ENCODE measurements at places on chromosomes 5 and 9. TPM values are rescaled to one million over a fixed set of nuclear protein-coding genes. Genes with fewer than 3 reads are reported as not detected.

GRCh38 chr5:174999581-174999980, 275.2 kb downstream of the MSX2 start:
- no peak for DNase-seq

GRCh38 chr5:80453366-80453765, 34.5 kb upstream of the FAM151B start:
- DNase-seq = no peak

The CDKN2B gene
- total RNA-seq = 33.8 TPM

GRCh38 chr9:115088860-115089259, 29.1 kb downstream of the TNC start:
- DNase-seq = no peak

The GALT gene
- 13.5 TPM for total RNA-seq

- no peak for DNase-seq
Measured at GRCh38 chr9:114282926-114283325, 40.0 kb upstream of the ORM1 start.

DNA sequence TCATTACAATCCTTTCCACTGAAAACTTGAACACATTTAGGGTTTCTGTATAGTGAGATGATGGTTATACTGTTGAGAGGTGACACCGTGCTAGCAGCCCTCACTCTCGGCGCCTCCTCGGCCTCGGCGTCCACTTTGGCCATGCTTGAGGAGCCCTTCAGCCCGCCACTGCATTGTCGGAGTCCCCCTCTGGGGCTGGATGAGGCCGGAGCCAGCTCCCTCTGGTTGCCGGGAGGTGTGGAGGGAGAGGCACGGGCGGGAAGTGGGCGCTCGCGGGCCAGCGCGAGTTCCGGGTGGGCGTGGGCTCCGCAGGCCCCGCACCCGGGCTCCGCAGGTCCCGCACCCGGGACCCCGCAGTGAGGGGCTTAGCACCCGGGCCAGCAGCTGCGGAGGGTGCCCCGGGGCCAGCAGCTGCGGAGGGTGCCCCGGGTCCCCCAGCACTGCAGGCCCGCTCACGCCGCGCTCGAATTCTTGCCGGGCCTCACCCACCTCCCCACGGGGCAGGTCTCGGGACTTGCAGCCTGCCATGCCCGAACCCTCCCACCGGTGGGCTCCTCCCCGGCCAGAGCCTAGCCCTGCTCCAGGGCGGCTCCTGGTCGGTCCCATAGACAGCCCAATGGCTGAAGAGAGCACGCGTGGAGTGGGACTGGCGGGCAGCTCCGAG, 145.9 kb upstream of the ZNF608 start:
- no peak for DNase-seq

GRCh38 chr9:117958726-117959125, 254.5 kb downstream of the TLR4 start:
- DNase-seq = no peak

GRCh38 chr5:53430618-53431252, 49.7 kb upstream of the FST start:
- no peak for DNase-seq

The SHISAL2B gene
- not detected for total RNA-seq

DNA sequence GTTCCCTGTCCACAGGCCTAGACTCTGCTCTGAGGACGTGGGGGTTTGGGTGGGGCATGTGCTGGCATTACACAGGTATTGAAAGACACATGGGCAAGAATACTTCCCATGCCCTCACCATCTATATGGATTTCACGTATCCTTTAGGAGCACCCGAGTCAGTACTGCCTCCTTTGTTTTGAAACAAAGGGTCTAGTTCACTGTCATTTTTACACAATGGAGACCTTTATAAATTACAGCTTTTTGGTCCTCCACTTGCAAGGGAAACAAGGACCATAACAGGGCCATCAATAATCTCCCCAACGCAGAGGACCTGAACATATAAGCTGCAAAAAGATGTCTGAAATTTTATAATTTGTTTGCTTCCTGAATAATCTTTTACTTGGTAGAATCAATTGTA, 24.9 kb upstream of the CRHBP start:
- no peak for DNase-seq

The SAXO1 gene
- not detected for total RNA-seq

DNA sequence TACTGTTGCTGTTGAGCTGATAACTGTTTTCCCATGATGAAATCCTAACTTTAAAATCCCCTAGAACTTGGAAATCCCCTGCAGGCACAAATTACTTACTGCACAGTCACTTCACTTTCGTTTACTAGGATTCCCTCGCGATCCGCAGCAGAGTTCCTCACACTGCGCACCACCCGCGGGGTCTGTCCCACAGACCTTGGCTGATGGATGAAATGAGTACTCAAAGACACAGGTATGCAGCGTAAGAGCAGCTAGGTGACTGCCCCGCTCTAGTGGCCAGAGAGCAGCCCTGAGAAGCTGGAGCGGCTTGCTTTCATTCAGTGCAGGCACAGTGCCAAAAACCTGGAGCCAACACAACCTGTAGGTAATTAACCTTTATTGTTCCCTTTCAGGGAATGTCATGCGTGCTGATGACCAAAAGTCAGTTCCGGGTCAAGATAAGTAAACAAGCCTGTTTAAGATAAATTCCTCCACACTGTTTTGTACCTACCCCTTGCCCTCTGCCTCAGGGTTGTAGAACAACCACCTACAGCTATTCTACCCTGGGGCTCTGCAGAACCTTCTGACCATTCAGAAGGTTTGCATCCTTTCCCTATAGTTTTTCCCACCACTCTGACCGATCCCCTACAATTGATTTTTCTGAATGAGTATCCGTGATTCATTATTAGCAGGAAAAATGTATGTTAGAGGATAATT, 191.2 kb downstream of the CDH9 start:
- DNase-seq = peak; percentile 82

GRCh38 chr5:180652771-180653170, 3.4 kb upstream of the FLT4 start:
- no peak for DNase-seq

The NPR3 gene
- 2.2 TPM for total RNA-seq

- DNase-seq = peak; percentile 83
Measured at GRCh38 chr5:177309351-177310191, 2.1 kb downstream of the MXD3 start.

DNA sequence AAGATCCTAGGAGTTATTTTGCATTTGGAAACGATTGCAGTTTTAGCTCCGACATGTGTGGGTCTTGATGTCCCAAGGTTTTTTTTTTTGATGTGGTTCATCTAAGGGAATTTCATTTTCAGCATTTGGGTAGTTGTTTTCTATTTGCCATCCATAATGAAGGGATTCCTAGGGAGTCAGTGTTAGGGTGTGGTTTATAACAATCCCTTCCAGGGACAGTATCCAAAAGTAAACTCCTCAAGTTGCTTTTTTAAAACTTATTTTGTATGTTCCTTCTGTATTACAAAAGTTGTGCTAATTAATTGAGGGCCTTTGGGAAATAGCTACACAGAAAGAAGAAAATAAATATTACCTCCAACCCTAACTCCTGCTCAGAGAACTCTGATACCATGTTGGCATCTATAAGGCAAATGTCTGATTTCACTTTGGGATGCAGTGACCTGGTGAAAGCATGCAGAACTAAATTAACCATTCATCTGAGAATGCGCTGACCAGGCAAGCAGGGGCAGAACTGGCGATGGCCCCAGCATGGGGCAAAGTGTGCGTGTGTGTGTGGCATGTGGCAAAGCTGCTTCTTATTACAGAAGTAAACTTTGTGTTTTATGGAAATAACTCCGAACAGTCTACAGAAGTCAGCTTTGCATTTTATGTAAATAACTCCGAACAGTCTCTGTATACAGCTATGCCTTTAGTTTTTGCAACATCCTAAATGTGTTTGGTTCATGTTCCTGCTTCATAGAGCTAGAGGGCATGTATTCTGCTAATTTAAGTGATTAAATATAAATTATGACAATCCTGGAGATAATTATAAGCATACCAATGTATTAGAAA, 237.2 kb downstream of the TRPM3 start:
- DNase-seq = no peak

DNA sequence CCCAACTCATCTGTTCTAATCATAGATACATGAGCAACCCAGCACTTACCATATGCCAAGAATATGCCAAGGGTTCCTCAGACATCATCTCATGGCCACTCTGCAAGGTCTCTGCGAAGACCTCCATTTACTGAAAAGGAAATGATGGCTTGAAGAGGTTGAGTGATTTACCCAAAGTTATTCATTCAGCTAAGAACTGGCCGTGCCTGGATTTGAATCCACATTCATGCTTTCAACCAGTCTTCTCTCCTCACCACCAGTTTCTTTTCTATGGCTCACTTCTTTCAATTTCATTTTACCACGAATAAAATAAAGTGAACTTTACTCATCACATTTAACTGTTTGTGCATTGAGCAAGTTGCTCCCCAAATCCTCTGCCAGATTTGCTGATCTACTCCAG, 27.2 kb upstream of the FOXI1 start:
- no peak for DNase-seq

The KCNT1 gene
- not detected for total RNA-seq

DNA sequence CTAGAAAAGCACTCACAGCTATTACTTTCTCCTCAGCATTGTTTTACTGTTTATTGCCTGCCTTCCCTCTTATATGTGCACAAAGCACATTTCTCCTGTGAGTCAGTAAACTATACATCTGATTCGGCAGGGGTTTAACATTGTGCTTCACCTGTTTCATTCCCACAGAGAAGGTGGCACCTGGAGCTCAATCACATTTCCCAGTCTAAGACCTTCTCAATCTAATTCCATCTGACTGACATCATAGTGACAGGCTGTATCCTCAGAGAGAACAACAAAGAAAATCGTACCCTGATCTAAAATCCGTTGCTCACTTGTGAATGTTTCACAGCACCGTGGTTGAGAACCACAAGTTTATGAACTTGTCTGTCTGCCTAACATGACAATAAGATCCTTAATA, 92.4 kb upstream of the CAST start:
- no peak for DNase-seq

- DNase-seq = no peak
Measured at GRCh38 chr5:75168026-75168735, 68.5 kb downstream of the ANKRD31 start.

- no peak for DNase-seq
Measured at GRCh38 chr9:128439273-128439672, 16.5 kb upstream of the ODF2 start.

The PCDHB2 gene
- total RNA-seq = 4.0 TPM

DNA sequence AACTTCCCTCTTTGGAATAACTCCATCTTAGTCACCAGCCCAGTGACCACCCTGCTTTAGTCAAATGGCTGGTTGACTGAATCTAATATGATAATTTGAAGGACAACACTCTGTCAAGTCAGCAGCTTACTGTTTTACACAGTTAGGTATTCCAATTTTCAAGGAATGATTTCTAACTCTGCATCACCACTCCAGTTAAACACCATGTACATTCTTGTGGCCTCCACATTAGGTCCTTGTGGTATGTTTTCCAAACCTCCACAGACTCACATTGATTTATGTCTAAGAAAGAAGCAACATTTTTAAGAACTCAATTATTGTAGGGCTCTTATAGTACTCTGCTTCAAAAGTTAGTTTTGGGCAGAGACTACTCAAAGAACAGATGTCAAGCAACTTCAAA, 110.7 kb downstream of the TLE1 start:
- DNase-seq = no peak

GRCh38 chr9:123373946-123374345, 17.9 kb downstream of the CRB2 start:
- peak; percentile 25 for DNase-seq

The GADD45G gene
- total RNA-seq = 2.4 TPM

The ARSI gene
- total RNA-seq = 3.2 TPM

DNA sequence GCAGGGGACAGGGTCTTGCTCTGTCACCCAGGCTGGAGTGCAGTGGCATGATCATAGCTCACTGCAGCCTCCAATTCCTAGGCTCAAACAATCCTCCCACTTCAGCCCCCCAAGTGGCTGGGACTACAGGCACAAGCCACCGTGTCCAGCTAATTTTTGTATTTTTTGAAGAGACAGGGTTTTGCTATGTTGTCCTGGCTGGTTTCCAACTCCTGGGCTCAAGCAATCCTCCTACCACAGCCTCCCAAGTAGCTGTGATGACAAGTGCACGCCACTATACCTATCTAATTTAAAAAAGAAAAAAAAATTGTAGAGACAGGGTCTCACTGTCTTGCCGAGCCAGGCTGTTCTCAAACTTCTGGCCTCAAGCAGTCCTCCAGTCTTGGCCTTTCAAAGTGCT, 31.6 kb upstream of the LECT2 start:
- no peak for DNase-seq

DNA sequence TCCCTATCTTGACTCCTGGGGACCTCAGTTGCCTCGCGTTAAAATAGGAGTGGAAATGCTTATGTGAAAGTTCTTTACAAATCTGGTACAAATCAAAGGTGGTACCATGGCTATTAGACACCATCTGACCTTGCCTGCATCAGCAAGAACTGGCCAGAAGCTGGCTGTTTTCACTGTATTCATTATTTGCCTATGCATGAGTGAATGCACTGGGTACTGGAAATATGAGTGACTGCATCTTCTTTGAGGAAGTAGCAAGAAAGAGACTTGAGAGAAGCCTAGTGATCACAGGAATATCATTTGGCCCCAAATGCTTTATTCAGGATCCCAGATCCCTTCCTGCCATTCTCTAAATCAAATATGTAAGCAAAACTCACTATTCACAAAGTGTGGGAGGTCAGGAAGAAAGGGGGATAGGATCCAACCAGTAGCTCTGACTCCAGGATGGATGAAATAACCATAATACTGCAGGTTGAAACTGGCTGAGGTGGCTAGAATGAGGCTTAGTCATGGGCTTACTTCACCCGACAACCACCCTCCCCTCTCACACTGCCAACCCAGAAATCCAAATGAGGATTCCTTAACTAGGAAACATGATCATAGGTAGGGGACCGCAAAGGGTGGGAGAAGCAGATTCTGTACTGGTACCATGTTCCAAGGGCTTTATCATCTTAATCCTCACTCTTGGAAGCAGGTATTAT, 56.7 kb downstream of the FAM114A2 start:
- no peak for DNase-seq

GRCh38 chr9:1031951-1032601, 18.1 kb upstream of the DMRT2 start:
- no peak for DNase-seq

- no peak for DNase-seq
Measured at GRCh38 chr5:2278825-2279456, 396.2 kb upstream of the IRX4 start.

- DNase-seq = no peak
Measured at GRCh38 chr5:14552017-14552416, 29.6 kb upstream of the OTULINL start.

The SLC38A9 gene
- 26.6 TPM for total RNA-seq

DNA sequence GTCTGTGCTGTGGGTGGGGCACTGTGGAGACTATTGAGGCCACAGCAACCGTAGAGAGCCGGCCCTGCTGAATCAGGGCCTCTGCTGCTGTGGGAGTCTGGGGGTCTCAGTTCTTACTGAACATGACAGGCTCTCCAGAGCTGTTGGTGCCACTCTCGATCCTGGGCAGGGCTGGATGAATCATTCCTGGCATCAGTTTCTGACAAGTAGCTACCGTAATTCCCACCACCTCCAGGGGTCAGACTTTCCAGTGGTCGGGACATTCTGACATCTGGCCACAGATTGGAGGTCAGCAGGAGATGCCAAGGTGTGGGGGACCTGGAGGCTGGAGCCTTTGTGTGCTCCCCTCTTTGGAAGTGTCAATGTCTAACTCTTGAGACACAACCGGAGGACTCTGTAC, 188.4 kb downstream of the IRX2 start:
- DNase-seq = no peak

All from PC-9 (cell line).